ENCODE measurements at places on chromosomes 2 and 18.

- DNase-seq: no peak
Measured at GRCh38 chr2:238105506-238106338, 5.6 kb downstream of the ESPNL start.

GRCh38 chr18:68797871-68798270 is at the start of gene CCDC102B:
TSS of gene CCDC102B (plus strand) at chr18:68798080. CDS start at chr18:68836764, 38,684 bp downstream.
- DNase-seq: no peak

- DNase-seq: no peak
Measured at GRCh38 chr2:201383136-201383535, 26.0 kb upstream of the FLACC1 start.

GRCh38 chr2:222621893-222622292 is 34.0 kb downstream of the FARSB start:
- DNase-seq: no peak

DNA sequence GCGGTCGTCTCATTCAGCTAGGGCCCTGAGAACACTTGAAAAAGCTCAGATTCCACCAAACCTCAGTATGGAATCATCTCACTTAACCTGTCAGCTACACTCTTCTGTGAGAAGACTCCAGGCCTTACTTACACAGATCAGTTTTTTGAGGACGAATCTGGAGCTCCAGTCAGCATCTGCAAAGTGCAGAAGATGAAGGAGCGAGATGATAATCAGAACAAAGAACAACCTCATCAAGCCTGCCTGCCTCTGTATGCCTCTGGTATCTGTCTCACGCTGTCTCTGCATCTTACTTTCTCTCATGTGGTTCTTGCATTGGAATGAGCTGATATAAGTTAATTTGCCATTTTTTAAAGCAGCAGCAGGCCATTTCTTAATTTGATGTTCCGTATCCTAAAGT is 444.1 kb upstream of the LRATD1 start:
- no peak for DNase-seq

DNA sequence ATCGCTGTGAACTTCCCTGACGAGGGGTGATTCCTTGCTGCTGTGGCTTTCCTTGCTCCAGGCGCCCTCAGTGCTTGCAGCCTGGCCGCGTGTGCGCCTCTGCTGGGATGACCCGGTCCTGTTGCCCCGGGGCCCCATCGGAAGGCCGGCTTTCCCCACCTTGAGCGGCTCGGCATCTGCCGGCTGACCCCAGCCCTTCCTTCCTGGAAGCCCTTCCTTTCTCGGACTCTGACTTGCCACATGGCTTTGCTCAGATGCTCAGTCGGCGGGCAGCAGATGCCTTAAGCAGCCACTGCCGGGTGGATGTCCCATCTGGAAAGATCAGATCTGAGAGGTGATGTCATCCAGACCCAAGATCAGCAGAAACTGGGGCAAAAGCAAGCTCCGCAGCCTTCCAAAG is 100.5 kb upstream of the ODC1 start:
- no peak for DNase-seq

DNA sequence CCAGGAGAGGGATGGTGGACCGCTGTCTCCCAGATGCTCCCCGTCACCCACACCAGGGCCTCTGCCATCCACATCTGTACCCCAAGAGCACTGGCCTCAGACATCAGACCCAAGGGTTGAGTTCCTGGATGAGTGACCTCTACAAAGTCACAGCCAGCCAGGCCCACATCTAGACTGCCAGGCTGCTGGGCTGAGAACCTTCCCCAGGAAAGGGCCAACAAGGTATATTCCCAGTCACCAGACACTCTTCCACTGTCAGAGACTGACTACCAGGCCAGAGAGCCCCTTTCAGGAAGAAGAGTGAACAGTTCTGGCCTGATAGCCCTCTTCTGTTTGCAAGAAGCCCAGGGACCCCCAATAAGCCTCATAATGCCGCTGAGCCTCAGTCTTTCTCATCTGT is 44.3 kb downstream of the C1QL2 start:
- DNase-seq: no peak

GRCh38 chr2:16165518-16166326 is 225.4 kb downstream of the MYCN start:
- DNase-seq: no peak

GRCh38 chr2:126154256-126154785 is 501.6 kb upstream of the GYPC start:
- DNase-seq: no peak

- no peak for DNase-seq
Measured at GRCh38 chr18:5975111-5976002, 80.0 kb upstream of the TMEM200C start.
